ENCODE measurements at places on chromosomes 4 and X. TPM values are rescaled to one million over a fixed set of nuclear protein-coding genes. Genes with fewer than 3 reads are reported as not detected.

Gene ERVMER34-1
- total RNA-seq = not detected

- peak; percentile 6 for DNase-seq
Measured at GRCh38 chr4:83232082-83232481, 52.5 kb downstream of the COQ2 start.

Gene UXT
- total RNA-seq = 130 TPM

DNA sequence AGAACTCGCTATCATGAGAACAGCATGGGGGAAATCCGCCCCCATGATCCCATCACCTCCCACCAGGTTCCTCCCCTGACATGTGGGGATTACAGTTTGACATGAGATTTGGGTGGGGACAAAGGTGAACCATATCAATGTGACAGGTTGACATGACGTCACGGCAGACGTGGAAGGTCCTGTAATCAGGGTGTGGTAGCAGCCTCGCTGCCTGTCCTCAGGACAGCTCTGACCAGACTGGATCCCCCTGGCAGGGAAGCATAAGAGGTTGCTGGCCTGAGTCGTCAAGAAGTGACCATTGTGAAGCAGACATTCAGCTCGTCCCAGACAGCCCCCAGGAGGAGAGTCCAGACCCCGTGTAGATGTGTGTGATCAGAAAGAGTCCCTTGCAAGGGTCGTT lies 104.6 kb downstream of the TNIP2 start:
- DNase-seq = no peak

- DNase-seq = no peak
Measured at GRCh38 chr4:10461850-10462400, 4.7 kb upstream of the ZNF518B start.
